ENCODE measurements at places on chromosomes 1 and 21.

- no peak for DNase-seq
Measured at GRCh38 chr1:21680381-21680780, 11.2 kb upstream of the RAP1GAP start.

DNA sequence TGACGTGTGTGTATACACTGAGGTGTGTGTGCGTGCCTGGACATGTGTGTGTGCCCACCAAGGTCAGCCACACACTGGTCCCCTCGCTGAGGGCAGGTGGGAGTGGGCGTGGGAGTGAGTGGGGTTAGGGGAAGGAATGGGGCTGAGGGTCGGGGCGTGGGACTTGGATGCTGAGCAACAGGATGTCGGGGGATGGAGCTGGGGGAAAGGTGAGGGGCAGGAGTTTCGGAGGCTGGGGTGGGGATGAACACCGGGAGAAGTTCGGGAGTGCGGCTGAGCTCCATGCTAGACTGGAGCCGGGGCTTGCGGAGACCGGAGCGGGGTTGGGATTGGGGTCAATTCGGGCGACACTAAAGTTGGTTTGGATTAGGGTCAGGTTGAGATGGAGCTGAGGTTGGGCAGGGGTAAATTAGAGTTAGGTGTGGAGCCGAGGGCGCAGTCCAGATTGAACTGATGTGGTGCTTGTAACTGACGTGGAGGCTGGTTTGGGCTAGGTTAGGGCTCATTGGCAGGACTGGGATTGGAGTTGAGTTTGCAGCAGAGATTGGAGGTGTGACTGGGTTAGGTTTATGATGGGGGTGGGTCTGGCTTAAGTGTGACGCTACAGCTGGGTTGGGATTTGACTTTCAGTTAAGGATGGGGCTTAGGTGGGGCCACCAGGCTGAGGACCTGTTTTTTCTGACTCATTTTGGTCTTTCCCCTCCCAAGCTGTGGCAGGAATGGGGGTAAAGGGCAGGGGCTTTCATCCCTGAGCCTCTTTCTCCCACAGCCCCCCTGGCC, 3.3 kb upstream of the GUCA2A start:
- no peak for DNase-seq

DNA sequence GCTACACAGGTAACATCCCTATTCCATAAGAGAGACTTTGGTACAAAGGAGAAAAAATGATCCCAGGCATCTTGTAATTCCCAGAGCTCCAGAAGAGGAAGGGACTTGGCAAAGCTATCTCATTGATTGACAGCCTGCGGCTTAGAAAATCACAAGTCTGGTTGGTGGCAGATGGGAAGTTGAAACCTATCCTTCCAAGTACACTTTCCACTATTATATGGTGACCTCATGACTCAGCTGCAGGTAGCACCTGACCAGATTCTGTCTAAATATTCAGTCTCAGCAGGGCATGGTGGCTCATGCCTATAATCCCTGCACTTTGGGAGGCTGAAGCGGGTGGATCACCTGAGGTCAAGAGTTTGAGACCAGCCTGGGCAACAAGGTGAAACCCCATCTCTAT, 89.9 kb downstream of the TIAM1 start:
- no peak for DNase-seq

- no peak for DNase-seq
Measured at GRCh38 chr1:217712925-217713597, 81.9 kb downstream of the SPATA17 start.

GRCh38 chr1:156276966-156277381, 5.7 kb downstream of the SMG5 start:
- DNase-seq: no peak

DNA sequence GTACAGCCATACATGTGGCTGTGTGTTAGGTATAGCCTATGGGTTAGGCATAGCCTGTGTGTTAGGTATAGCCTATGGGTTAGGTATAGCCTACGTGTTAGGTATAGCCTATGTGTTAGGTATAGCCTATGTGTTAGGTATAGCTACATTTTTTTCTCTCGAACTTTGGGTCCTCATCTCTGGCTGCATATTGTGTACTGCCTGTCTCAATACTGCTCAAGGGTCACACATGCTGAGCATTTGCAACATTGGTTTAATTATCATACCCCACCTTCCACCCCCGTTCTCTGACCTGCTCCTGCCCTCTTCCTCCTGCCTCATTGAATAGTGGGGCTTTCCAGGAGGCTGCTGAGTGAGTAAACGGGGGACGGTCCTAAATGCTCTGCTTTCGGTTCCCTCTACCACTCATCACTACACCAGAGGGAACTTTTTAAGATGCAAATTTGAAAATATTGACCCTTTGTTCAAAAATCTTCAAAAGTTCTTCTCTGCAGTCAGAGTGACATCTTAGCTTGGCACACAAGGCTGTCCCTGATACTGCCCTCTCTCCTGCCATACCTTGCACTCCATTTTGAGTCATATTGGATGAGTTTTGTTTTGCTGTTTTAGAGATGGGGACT, 17.8 kb downstream of the OR2B11 start:
- DNase-seq: no peak

GRCh38 chr1:194802572-194802971, 1616.2 kb upstream of the B3GALT2 start:
- DNase-seq: no peak

DNA sequence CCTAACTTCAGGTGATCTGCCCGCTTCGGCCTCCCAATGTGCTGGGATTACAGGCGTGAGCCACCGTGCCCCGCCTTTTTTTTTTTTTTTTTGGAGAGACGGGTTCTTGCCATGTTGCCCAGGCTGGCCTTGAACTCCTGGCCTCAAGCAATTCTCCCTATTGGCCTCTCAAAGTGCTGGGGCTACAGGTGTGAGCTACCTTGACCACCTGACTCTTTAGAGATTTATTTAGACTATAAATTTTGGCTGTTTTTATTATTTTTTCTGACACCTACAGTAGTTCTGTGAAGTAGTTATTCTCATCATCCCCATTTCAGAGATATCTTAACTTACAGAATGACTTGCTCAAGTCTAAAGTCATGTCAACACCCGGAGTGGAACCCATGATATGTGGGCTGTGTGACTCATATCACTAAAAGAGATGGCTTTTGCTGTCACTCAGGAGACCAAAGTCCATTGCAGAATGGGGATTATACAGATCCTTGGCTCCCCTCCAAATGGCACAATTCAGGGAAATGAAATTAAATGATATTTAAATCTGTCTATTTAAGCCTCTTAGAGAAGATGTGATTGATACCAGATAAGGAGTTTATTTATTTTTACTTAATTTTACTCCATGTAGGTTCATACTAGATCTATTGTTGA, 93.2 kb downstream of the CTH start:
- DNase-seq: no peak

DNA sequence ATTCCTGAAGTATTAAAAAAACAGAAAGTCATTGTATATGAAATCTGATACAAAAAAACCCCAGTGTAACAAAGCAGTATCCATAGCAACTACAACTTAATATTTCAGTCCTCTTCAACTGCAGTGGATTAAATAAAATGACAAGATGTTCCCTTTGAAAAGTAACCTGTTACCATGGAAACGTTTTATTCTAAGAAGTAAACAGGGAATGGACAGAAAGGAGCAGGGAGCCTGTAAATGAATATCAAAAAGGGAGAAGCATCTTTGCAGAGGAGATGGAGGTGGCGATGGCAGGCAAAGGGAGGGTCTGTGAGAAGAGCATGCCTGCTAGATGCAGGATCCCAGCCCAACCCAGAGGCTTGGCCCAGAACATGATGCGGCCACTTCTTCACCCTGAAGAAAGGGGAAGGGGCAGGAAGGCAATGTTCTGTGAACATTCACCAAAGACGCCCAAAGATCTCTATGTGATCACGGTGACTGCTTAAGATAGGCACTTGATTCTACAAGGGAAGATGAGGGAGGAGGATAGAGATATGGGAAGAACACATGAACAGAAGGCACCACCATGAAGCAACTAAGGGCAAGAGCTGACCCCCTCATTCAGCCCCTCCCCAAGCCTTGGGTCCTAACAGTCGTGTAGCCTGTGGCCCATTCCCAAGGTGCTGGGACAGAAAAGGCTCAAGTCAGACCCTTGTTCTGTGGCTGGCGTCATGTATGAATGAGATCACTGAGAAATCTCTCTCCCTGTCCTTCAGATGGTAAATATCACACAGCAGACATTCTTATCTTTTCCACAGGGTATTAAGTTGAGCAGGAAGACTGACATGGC, 200.0 kb downstream of the SLC45A1 start:
- DNase-seq: no peak

GRCh38 chr1:84949664-84950063, 47.2 kb downstream of the MCOLN2 start:
- no peak for DNase-seq

DNA sequence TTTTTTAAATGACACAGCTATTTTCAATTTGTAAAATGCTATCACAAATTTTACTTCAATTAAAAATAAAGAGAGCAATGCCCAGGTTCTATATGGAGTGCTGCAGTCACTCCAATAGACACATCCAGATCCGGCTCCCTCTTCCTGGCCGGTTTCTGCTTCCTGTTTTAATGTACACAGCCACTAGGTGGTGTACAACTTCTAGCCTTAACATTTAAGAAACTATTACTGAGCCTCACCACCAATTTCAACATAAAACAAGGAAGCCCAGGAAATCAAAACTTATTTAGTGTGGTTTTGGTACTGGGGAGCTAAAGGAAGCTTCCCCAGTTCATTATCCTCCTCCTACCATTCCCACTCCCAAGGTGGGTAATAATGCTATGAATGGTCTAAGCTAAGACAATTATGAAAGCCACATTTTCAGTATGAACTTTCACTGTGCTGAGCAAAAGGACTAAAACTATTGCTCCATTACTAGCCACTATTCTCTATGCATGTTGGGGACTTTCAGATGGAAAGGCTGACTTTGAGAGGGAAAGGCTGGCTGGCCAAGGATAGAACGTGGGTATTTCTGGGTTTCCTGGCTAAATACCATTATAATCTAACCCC, 25.5 kb upstream of the MTMR11 start:
- no peak for DNase-seq

DNA sequence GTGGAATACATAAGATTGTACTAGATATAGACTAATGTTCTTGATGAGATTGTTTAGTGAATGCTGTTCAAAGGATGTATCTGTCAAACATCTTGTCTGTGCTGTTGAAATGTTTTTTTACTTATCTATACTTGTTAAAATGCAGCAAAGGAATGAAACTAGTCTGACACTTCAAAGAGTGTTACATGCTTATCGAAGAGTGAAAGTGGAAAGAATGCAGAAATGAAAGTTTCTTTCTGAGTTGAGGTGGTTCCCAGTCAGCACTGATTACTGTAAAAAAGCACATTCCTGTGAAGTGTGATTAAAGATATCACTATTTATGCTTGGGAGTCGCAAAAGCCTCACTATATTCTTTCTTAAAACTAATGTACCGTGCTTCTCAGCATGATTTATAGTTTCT, 1225.2 kb downstream of the NCAM2 start:
- DNase-seq: no peak

DNA sequence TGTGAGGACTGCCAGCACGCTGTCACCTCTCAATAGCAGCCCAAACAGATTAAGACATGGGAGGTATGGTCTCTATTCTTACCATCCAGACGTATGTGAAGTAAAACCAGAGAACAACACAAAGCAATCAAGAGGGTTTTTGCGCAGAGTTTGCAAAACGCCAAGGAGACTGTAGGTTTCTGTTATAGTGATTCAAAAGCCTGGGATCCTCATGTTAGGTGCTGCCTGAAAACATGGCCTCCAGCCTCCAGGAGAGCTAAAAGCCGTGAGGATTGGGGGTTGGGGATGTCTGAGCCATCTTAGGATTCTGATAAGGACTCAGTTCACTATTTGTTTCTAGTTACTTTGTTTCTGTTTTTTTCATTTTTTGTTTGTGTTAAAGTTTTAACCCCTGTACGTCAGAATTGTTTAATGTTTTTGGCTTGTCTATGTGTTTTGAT, 4.2 kb upstream of the CCT8 start:
- no peak for DNase-seq

GRCh38 chr1:79845936-79846335, 839.4 kb upstream of the ADGRL4 start:
- DNase-seq: no peak

DNA sequence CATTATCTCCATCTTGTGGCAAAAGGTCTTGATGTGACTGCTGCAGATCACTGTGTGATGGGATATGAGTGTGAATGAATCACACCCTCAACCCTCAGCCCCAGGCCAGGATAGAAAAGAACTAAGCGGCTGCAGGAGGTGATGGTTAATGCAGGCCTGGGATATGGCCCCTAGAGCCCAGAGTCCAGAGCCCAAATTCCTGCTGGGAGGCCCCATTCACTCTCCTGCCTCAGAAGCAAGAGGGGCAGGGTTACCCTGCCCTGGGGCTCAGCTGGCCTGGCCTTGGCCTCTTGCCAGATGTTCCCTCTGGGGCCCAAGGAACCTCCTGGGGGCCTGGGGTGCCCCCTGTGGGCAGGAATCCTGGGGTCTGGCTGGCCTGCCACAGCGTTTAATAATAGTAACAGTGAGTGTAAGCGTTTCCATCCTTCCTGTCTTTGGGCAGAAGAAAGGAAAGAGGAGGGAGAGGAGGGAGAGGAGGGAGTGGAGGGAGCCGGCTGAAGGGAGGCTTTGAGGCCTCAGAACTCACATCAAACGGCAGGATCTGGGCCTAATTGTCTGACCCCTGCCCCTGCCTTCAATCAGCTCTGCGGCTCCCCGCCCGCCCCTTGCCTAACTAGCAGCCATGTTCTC, 26.2 kb downstream of the DMAP1 start:
- DNase-seq: no peak

- DNase-seq: no peak
Measured at GRCh38 chr1:181163662-181164061, 75.2 kb downstream of the IER5 start.

DNA sequence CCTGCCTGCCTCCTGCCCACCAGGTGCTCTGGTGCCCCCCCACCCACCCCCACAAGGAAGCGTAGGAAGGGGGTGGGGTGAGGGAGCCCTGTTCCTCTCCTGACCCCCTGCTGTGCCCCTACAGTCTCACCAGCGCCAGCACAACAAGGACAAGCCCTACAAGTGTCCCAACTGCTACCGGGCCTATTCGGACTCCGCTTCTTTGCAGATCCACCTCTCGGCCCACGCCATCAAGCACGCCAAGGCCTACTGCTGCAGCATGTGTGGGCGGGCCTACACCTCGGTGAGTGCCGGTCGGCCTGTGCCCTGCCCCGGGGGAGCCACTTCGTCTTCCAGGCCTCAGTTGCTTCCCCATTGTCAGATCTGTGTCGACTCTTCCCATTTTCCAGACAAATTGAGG, 25.9 kb downstream of the A3GALT2 start:
- DNase-seq: no peak

GRCh38 chr1:197065559-197065958, 1.5 kb downstream of the F13B start:
- DNase-seq: no peak

- DNase-seq: no peak
Measured at GRCh38 chr1:244269169-244269568, 182.5 kb downstream of the ADSS2 start.

- no peak for DNase-seq
Measured at GRCh38 chr1:97759078-97759477, 161.8 kb downstream of the DPYD start.

Measured in left renal pelvis (tissue), 4 donors.